ENCODE measurements at places on chromosomes 7 and 10.

DNA sequence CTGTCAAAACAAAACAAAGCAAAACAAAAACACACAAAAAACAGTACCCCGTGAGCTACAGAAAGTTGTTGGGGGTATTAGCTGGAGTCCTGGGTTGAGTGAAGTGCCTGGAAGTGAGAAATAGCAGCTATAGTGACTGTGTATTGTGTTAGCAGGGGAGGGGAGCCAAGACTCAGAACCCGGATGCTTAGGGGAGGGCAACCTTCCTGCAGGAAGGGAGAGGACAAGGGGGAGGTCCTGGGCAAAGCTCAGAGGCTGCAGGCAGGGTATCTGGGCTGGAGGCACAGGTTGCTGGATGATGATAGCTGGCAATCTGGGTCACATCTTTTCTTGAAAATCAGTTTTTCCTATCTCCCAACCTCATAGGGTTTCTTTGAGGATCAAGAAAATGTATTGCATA is 75.8 kb upstream of the PARD3 start:
- no peak for DNase-seq

GRCh38 chr10:11353006-11353896 is 258.2 kb downstream of the USP6NL start:
- DNase-seq = no peak

DNA sequence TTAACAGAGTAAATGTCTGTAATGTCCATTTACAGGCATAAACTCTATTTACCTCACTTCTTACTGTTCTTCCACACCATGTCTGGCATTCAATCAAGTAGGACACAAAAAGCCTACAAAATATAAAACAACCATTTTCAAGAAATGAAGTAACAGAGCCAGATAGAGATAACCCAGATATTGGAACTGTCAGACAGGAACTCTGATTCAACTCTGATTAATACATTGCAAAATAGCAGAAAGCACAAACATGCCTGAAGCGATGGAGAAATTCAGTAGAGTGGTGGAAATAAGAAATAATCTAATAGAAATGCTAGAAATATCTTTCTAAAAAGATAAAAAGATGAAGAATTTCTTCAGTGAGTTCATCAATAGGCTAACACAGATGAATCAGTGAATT is 964.4 kb downstream of the PCDH15 start:
- no peak for DNase-seq

- no peak for DNase-seq
Observed at GRCh38 chr7:102916881-102917280, 4.1 kb downstream of the LRRC17 start.

- no peak for DNase-seq
Observed at GRCh38 chr7:17444151-17444550, 145.7 kb downstream of the AHR start.

- DNase-seq = no peak
Observed at GRCh38 chr7:46157404-46157803, 236.3 kb upstream of the IGFBP3 start.

DNA sequence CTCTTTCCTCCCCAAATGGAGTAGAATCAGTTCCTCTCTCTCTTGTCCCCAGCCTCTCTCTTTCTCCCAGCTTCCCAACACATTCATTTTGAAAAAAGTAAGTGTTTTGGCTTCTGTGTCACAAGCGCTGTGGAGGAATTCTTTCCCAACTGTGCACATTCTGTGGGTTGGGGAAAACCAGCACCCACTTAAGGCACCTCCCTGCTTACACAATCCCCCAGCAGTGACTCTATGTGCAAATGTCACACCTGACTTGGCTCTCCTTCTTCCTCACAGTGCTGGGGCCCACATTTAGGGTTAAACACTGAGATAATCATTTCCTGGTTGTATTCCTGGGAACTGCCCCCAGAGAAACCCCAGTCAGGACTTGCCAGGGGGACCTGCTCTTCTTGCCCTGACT is 358.1 kb upstream of the ZNF32 start:
- DNase-seq = no peak

Data from NCI-H1436 treated with DMSO at 0.1 percent for 48 hours (cell line).